Stimulated activated CD4-positive, alpha-beta T cell treated with anti-CD3 and anti-CD28 coated beads, Interleukin-1b, Interleukin-23, amount 100 ng/mL, for 1 hour (primary cell): ENCODE measurements at places on chromosomes 3 and 15.

DNA sequence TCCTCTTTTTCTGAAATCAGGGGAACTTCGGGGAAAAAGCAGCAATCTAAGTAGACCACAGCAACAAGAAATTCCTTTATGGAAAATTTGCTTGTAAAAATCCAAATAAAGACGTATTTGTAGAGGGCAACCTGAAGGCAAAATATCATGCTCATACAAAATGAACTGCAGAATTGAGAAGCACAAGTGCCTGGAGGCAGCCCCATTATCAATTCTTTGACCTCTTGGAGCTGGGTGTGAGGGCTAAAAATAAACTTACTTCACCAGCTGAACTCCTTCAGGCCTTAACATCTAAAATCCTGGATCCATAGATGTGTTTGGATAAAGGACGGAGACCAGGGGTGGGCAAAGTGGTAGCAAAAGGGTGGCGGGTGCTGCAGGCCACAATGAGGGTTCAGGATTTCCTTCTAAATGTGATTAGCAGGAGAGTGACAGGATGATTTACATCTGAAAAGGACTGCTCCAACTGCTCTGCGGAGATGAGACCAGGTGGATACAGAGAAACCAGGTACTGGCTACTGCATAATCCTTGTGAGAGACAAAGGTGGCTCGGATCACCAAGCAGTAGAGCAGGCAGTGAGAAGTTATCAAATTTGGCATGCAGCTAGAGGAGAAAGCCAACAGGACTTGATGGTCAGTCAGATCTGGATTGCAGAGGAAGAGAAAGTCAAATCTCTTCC is 81.7 kb upstream of the TJP1 start:
- no peak for DNase-seq

DNA sequence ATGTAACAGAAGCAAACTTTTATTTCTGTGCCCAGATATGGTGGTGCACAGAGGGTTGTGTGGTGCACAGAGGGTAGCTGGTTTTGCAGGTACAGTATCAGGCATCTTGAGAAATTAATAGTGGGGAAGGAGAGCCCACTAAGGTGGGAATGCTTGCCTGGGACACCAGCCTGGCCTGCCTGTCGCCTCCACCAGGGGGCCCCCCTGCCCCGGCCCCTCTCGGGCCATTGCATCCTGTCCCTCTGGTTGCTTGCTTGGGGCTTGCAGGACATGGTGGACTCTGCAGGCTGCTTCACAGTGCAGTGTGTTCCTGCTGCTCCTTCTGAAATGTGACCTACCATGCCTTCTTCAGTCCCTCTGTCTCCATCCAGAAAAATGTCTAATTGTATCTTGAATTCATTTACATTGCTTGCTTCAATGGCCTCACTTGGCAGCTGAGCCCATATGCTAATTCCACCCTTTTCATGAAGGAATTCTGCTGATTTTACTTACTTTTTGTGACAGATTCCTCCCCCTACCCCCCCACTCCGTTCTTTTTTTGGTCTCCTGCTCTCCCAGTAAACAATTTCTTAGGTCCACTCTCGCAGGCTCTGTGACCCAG is 73.6 kb downstream of the EEFSEC start:
- no peak for DNase-seq

GRCh38 chr15:67850994-67851571 is 11.2 kb upstream of the RNU6-1 start:
- DNase-seq = no peak

DNA sequence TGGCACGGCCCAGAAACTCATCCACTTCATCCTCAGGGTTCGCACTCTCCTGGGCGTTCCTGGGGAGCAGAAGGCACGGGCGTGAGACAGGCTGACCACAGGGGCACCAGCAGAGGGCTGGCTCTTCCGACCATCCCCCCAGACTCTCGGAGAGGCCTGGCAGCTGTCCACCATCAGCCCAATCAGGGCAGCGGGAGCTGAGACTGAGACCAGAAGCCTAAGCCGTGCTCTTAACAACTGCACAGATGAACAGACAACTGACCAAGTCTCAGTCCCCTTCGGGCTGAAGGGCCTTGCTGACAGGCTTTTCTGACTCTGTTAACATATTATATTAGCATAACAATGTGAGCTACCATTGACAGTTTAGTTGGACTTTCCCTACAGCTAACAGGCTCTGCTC is 118.0 kb downstream of the SEC22A start:
- no peak for DNase-seq

- no peak for DNase-seq
Measured at GRCh38 chr3:105959851-105960250, 91.0 kb upstream of the CBLB start.

GRCh38 chr15:74182131-74182530 is 8.6 kb downstream of the ISLR start:
- no peak for DNase-seq

- no peak for DNase-seq
Measured at GRCh38 chr15:52020221-52021085, 1.4 kb downstream of the MAPK6 start.

GRCh38 chr15:93088200-93088980 is 621 bp downstream of the RGMA start:
- no peak for DNase-seq

DNA sequence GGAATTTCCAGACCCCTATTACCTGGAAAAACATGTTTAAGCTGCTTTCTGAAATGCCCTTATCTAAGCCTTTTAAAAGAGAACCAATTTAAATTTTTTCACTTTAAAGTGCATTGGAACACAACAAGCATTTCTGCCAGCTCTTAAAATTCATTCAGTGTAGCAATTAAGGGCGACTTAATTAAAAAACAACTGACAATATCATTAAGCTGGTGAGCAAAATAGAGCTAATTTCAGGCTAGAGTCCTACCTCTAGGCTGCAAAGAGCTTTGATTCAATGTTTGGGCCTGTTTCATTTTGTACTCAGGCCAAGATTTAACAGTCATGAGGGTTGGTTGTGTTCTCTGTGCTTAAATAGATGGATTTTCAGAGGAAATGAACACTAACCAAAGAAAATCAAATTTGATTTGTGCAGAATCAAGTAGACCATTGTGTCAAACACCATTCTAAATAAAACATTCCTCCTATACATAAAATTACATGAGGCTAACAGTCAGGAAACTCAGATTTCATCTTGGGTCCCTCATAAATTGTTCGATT is 114.6 kb downstream of the TMEM108 start:
- no peak for DNase-seq

GRCh38 chr3:248864-249520 is 52.4 kb downstream of the CHL1 start:
- DNase-seq = no peak

DNA sequence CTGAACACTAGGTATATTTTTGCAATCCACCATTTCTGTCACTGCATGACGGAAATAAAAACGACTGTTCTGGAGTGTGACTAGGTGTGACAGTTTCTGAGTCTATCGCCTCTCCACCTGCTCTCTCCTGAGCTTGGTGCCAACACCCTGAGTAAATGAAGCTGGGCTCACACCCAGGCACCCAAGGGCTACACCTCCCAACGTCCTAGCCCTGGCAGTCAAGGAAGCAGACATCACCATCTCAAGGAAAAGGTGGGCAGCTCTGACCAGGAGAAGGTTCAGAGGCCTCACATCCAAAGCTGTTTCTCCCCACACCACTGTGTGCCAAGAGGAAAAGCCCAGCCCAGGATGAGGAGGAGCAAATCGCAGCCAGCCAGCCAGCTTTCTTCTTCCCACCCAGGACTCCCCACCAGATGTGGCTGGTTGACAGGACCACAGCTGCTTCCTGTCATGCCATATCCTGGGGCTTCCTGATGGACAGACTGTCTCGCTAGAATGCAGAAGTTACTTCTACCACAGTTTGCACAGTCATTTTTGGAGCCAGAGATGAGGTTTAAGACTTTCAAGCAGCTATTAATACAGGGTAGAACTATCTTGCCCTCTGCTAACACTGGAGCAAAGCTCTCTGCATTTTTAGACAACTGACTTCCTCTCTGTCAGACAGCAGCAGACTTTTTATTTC is 3.3 kb downstream of the SCAMP2 start:
- no peak for DNase-seq

DNA sequence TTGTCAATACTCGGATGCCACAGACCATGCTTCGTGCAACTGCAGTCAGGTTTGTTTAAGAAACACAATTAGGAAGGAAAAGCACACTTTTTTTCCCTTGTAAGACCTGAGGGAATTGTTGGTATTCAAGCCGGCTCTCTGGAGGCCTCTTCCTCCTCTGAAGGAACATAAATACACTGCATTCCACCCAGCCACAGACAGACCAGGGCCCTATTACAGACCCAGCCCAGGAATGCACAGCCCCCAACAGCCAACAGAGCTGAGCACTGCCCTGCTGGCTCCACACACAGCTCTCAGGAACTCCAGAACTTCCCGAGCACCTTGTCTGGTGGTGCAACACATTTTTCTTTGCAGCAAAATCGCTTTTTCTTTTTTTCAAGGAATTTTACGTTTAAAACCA is 488.7 kb upstream of the PROK2 start:
- DNase-seq = no peak

DNA sequence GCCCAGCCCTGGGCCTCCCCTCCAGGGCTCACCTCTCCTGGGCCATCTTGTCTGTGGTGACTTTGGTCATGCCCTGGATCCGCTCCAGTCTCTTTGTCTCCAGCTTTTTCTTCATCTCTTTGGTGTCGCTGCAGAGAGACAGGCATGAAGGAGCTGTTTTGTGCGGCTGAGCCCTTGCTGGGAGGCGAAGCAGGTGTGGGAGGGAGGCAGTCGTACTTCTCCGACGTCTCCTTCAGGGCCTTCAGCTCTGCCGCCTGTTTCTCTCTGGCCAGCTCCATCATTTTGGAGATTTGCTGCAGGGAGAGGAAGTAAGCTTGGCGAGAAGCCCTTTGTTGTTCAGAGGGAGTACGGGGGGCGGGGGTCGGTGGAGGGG is 7.7 kb upstream of the ANKRD63 start:
- DNase-seq = no peak

GRCh38 chr3:134608023-134608770 is 42.6 kb downstream of the KY start:
- no peak for DNase-seq

DNA sequence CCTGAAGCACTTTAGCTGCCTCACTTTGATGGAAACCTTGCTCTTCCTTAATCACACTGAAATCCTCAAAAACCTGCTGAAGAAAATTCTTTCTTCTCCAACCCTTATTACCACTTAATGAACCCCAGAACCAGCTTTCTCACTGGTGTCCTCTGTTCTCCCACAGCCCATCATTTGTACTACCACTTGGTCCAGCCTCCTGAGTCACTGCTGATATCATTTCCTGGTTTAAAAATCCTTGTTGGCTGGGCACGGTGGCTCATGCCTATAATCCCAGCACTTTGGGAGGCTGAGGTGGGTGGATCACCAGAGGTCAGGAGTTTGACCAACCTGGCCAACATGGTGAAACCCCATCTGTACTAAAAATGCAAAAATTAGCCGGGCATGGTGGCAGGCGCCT is 418.6 kb upstream of the KCNMB2 start:
- DNase-seq = no peak

DNA sequence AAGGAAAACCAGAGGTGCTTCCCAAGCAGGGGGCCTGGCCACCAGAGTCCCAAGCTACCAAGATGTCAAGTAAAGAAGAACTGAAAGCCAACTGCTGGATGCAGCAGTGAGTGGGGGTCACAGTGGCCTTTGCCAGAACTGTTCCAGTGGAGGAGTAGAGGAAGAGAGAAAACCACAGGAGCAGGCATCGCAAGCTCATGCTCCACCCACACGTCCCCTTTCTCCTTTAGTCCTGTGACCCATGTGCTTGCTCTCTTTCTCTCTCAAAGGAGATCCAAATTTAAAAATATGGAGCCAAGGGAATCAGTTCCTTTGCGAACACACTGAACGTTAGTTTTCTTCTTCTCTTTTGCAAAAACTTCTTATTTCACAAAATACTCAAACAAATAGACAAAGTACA is 12.4 kb upstream of the ABHD2 start:
- DNase-seq = no peak

- no peak for DNase-seq
Measured at GRCh38 chr3:23966328-23966727, 21.2 kb downstream of the NR1D2 start.

- no peak for DNase-seq
Measured at GRCh38 chr3:76938962-76939361, 100.9 kb upstream of the ROBO2 start.

GRCh38 chr15:59166601-59167265 is 39.9 kb upstream of the LDHAL6B start:
- no peak for DNase-seq

GRCh38 chr3:138774529-138775253 is 60.0 kb downstream of the PIK3CB start:
- no peak for DNase-seq

DNA sequence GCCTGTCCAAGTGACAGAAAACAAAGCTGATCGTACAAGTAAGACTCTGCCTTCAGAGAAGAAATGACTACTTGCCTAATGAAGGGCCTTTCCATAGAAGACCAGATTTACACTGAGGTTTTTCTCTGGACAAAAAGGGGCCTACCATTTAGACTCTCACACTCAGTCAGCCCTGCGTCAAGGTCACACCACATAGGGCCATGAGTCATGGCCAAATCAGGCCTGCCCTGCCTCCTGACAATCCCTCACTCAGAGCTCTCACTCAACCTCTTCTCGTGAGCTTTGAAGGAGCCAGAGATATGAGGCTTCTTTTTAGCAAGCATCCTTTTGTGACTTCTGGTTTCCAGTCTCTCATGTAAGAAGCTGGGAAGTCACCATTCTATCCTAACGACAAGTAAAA is 68.1 kb upstream of the NMNAT3 start:
- no peak for DNase-seq

DNA sequence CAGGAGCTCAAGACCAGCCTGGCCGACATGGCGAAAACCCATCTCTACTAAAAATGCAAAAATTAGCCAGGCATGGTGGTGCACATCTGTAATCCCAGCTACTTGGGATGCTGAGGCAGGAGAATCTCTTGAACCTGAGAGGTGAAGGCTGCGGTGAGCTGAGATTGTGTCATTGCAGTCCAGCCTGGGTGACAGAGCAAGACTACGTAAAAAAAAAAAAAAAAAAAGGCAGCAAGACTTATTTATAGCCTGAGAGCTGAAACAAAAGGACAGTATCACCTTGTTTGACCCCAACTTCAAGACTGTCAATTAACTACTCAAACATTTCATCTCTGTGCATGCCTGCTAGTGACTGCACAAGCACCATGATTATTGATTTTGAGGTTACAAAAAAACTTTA is 478.9 kb upstream of the GBE1 start:
- no peak for DNase-seq

GRCh38 chr15:80495401-80495942 is 91.3 kb downstream of the ARNT2 start:
- DNase-seq = no peak

- DNase-seq = no peak
Measured at GRCh38 chr15:73956743-73957135, 30.5 kb downstream of the LOXL1 start.

GRCh38 chr3:115792206-115792955 is 169.1 kb downstream of the GAP43 start:
- DNase-seq = no peak
